ENCODE measurements at places on chromosomes 4 and X.
A peak's percentile ranks its signal among the peaks of the same experiment; 100 is the strongest.

DNA sequence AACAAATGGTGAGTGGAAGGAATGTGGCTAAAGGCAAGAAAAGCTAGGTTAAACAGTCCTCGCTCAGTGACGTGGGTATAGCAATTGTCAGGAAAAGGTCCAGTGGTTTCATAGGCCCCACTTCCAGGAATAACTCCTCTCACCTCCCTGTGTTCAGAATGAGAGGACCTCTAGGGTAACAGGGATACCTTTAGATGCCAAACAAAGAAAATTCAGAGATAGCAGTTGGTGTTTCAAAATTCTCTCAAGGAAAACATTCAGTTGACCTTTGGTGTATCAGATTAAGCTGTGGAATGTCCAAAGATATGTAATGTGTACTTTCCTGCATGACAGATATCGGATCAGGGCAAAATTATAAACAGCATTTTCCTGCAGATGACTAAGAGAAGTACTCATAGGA is 155.9 kb downstream of the ARHGAP6 start:
- no peak for DNase-seq

DNA sequence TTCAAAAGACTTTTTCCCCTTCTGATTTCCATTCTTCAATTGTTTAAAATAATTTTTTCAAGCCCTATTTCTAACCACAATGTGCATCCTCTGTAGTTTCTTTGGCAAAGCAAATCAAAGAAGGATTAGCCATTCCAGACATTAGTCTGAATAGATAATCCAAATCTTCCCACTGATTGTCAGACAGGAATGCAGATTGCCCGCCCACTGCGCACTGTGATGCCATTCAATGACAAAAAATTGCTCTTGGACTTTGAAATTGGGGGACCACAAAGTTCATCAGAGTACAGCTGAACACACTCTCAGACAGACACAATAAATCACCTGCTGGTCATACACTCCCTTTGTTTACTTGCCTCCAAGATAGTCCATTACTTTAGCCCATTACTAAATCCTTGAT is 216.5 kb upstream of the DKK2 start:
- no peak for DNase-seq

DNA sequence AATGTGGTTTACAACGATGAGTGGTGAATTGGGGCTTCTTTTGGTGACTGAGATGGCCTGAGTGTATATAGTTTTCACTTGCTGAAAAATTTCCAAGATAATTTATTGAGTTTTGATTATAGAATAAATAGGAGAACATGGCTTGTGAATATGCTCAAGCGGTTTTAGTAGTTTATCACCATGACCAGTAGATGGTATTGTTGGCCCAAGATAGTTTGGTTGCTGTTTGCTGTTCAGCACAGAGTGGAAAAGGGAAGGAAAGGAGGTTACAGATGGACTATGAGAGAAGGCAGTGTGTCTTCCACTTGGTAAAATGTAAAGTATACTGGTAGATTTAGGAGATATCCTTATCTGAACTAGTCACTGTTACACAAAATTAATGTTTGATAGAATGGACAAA is 55.8 kb upstream of the POU4F2 start:
- no peak for DNase-seq

GRCh38 chr4:180809439-180809838 is 1433.8 kb upstream of the TENM3 start:
- DNase-seq = no peak

- DNase-seq = no peak
Observed at GRCh38 chr4:57370691-57371090, 260.5 kb upstream of the IGFBP7 start.

DNA sequence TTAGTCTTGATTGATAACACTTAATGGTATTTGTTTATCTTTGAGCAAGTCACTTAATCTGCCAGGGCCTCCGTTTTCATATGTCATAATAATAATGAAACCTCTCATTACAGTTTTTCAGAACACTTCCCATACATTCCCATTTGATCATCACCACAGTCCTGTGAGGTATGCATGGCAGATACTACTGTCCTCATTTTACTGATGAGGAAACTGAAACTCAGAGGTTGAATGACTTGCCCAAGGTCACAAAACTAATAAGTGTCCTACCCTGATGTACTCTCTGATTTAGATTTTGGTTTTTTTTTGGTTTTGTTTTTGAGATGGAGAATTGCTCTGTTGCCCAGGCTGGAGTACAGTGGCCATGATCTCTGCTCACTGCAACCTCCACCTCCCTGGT is 25.7 kb downstream of the ZFX start:
- DNase-seq = no peak

GRCh38 chr4:83285055-83285407 is 433 bp upstream of the COQ2 start:
- peak; percentile 5 for DNase-seq

DNA sequence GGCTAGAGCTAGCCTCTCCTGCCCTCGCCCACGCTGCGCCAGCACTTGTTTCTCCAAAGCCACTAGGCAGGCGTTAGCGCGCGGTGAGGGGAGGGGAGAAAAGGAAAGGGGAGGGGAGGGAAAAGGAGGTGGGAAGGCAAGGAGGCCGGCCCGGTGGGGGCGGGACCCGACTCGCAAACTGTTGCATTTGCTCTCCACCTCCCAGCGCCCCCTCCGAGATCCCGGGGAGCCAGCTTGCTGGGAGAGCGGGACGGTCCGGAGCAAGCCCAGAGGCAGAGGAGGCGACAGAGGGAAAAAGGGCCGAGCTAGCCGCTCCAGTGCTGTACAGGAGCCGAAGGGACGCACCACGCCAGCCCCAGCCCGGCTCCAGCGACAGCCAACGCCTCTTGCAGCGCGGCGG is at the start of gene AR:
Gene AR, plus strand, starts transcription at position 204 of the 400 bp plus-strand sequence. CDS start 1,126 bp downstream, outside the sequence.
- no peak for DNase-seq

DNA sequence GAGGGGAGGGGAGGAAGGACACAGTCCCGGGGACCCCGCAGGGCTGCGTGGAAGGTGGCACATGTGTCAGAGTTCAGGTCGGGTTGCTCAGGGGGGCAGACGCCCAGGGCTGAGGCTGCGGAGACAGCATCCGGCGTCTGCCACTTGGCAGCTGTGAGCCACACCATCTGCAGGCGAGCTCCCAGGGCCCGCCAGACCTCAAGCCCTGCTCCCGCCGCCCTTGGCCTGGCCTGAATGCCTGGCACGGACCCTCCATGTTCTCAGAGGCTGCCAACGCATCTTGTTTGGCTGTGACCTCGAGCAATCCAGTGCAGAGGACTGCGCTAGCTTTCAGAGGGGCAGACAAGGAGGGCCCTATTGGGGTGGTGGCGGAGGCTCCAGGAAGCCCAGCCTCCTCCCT is 5.1 kb downstream of the BGN start:
- no peak for DNase-seq

DNA sequence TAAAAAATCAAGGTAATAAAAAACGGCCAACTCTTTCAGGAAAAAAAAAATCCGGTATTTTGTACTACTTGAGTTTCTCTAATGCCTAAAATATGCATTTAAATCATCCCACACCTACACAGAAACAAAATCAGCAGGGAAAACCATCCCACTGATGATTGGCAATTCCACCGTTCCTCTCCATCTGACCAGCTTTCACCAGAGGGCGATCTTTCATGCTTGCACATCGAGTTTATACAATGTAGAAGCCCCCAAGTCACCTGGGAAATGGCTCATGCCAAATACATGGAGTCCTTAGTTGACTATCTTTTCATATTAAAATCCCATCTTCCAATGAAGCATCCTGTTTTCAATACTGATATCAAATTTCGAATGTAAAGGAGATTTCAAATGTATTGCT is 69.2 kb downstream of the PTCHD1 start:
- DNase-seq = no peak

- DNase-seq = no peak
Observed at GRCh38 chr4:121304893-121305292, 75.9 kb downstream of the QRFPR start.

DNA sequence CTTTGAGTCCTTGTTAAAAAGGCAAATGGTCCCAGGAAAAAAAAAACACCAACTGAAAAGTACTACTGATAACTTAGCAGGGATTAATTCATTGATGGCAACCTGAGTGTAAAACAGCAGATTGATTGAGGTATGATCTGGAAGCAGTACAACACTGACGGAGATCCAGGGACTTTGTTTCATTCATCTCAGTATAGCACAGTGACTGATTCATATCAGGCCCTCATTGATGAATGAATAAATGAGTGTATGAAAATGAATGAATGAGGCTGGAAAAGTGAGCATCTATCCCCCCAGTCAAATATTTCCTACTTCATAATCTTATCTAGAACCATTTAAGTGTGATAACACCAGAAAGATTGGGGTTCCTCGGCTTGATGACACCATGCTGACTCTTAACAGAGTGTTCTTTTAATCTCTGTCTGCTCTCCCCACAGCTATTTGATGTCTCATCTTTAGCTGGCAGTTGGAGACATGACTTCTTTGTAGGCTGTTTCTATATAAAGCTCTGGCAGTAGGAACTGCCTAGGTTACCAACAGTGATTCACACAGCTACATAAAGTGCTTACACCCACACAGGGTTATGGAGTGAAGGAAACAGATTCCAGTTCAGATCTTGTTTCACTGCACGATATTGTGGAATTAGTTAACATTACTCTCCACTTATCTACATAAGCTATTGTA is 18.6 kb upstream of the RNF128 start:
- no peak for DNase-seq
